ENCODE measurements at places on chromosomes 1 and 21.

DNA sequence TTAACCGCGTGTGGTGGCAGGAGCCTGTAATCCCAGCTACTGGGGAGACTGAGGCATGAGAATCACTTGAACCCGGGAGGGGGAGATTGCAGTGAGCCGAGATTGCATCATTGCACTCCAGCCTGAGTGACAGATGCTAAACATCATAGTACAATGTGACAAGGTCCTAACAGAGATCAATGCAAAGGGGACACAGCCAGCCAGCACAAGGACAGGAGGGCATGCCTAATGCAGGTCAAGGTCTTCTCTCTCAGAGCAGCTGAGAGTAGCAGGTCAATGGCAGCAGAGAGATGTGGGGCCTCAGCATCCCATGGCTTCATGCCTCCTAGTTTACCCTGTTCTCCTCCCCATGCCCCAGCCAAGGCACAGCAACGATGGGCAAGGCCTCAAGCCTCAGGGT is 3.0 kb upstream of the SMIM11 start:
- no peak for DNase-seq

DNA sequence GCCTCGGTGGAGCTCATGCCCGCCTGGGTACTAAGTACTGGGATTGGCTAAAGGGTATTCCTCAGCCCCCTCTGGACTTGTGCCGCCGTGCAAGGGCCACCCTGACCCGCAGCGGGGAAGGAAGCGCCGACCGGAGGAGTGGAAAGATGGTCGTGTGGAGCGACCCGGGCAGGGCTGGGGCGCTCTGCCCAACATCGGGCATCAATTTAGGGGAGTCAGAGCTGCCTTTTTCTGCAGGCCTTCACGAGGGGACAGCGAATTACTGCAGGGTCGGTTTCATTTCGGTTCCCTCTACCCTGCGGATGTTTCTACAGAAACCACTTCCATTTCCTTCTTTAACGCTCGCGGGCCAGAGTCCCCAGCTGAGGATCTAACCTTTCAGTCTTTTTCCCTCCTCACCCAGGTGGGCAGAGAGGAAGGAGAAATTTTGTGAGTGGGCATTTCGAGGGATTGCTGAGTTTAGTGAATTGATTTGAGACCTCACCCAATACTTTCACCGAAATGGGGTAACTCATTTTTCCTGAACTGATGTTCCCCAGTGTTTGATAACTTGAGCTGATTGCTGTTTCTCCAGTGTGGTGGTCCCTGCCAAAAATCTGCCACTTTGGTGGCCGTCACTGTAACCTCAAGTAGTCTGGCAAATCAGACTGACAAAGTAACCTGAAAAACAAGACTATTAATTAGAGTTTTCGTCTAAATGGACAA is 1.1 kb downstream of the TOR1AIP1 start:
- peak; percentile 72 for DNase-seq

GRCh38 chr21:26079366-26079765 is 91.2 kb downstream of the APP start:
- DNase-seq: no peak

DNA sequence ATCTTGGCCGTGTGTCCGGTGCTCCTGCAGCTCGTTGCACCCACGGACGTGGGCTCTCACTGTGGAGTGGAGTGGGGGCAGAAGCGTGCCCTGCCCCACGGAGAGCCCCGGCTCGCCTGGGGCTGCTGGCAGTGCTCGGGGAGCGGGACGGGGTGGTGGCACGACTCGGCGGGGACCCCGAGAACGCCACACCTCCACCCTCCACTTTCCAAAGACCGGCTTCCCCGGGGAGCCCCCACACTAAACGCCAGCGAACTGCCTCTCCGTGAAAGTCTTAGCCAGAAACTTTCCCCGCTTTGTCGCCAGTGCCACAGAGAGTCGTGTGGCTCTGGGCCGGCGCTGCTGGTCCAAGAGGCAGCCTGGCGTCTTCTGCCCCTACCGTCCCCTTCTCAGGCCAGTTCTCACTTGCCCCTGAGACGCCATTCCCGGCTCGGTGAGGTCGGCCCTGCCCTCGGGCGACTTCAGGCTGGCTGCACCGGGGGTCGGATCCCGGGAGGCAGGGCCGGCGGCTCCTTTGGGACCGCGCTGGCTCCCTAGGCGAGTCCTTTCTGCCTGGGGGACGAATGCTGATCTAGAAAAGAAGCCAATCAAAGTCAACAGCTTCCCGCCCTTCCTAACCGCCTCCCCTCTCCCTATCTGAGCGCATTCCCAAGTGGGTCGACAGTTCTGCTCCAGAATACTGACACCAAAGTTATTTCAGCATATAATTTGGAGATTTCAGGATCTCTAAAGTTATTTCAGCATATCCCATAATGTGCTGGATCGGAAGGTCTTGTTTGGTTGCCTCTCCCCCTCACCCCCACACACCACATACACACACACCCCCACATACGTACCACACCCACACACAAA is 2.6 kb upstream of the SAMD13 start:
- DNase-seq: peak; percentile 70

GRCh38 chr1:115181231-115181630 is 91.9 kb upstream of the TSPAN2 start:
- no peak for DNase-seq

DNA sequence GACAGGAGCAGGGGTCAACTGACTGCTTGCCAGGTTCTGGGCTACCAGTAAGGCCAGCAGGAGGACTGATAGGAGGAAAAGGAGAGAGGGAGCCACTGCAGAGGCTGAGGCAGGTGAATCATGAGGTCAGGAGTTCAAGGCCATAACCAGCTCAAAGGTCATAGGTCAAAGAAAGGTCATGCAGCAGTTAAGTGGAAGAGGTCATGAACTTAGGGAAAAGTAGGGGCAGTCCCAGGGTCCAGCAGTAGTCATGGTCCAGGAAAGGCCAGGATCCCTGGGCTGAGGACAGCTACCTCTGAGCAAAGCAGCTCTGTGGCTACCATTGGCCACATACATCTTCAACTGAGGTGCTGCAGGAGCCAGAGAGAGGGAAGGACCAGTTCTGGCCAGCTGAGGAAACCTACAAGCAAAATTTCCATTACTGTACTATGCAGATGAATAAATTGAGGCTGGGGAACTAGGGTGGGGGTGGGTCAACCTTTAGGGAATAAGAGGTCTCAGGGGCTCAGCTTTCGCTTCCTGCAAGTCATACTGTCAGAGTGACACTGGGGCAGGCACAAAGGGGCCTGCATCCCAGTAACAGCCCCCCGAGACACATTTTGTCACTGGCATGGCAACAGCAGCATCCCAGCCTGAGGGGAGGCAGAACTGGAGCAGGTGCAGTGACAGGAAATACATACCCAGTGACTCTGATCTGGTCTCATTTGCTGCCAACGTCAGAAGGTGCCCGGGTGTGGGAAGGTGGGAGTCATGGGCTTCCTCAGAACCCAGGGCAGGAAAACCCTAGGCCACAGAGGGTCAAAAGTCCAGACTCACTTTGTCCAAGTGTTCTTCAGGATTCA is 5.2 kb upstream of the INPP5B start:
- no peak for DNase-seq

DNA sequence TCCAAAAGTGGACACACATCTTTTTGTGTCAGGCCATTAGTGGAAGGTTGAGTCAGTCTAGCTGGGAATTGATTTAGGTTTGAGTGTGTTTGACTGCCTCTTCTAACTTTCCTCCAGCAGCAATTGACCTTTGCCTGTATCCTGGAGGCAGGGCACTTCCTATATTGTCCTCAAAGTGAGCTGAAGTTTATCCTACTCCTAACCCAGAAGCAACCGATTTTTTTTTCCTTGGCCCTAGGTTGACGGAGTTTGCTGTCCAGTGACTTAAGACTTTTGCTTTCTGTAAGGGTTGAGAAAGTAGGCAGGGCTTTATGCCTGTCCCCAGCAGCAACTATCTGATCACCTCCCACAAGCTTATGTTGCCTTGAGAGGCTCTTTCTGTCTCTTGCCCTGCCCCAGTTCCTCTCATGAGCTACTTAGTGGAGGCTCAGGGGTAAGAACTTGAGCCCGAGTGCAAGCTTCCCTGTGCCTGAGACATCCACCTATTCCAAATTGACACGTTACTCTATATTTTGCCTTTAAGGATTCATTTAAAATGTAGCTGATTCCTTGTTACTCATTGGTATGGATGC is 30.9 kb downstream of the SLC35F3 start:
- no peak for DNase-seq

DNA sequence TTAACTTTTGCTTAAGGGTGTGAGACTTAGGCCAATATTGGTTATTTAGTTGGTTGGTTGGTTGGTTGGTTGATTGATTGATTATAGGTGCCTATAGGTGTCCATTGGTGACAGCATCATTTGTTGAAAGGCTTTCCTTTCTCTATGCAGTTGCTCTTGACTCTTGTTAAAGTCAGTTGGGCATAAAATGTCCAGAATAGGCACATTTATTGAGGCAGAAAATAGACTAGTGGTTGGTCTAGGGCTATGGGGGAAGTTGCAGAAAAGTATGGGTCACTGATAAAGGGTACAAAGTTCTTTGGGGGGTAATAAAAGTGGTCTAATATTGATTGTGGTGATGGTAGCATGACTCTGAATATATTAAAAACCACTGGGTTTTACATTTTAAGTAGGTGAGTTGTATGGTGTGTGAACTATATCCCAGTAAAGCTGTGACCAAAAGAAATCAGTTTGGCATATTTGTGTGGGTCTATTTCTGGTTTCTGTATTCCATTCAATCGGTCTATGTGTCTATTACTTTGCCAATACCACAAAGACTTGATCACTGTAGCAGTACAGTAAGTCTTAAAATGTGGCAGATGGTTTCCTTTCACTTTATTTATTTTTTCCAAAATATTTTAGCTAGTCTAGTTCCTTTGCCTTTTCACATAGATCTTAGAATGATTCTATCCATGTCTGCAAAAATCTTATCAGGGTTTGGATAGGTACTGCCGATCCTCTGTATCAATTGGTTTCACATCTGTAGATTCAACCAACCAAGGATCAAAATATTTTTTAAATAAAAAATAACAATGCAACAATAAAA is 63.0 kb downstream of the ATP1A1 start:
- no peak for DNase-seq

- DNase-seq: no peak
Observed at GRCh38 chr1:111742938-111743549, 3.8 kb upstream of the INKA2 start.

GRCh38 chr1:235582130-235582529 is 67.5 kb downstream of the GNG4 start:
- no peak for DNase-seq

Data from iPS-NIHi11 (cell line).